ENCODE measurements at places on chromosomes 12 and 14. TPM values are rescaled to one million over a fixed set of nuclear protein-coding genes. Genes with fewer than 3 reads are reported as not detected.

Gene CPNE8
- 42.4 TPM for total RNA-seq

Gene OTX2
- total RNA-seq, result not detected

Gene TMCC3
- total RNA-seq, result 6.9 TPM

Gene SDSL
- 3.5 TPM for total RNA-seq

Gene HELB
- 1.2 TPM for total RNA-seq

Data from thoracic aorta (tissue), 2 donors.